ENCODE measurements at places on chromosomes 3 and 15. TPM values are rescaled to one million over a fixed set of nuclear protein-coding genes. Genes with fewer than 3 reads are reported as not detected.

Gene ZCWPW2
- total RNA-seq = 1.1 TPM

Gene CD200R1
- 0.09 TPM for total RNA-seq

Gene LRTM1
- total RNA-seq = not detected

Gene PLSCR5
- total RNA-seq = not detected

Gene LDHAL6B
- total RNA-seq = not detected

Gene IGSF11
- total RNA-seq = 0.09 TPM
